Activated T-helper 2 cell treated with anti-CD3 and anti-CD28 coated beads, Interferon-gamma antibody, Interleukin-2, Interleukin-4, amounts not matched to agents 10 μg/mL and 5 μg/mL and 100 μg/mL, durations not matched to agents 14 hours and 24 hours and 36 hours (primary cell): ENCODE measurements at places on chromosomes 4 and X.

DNA sequence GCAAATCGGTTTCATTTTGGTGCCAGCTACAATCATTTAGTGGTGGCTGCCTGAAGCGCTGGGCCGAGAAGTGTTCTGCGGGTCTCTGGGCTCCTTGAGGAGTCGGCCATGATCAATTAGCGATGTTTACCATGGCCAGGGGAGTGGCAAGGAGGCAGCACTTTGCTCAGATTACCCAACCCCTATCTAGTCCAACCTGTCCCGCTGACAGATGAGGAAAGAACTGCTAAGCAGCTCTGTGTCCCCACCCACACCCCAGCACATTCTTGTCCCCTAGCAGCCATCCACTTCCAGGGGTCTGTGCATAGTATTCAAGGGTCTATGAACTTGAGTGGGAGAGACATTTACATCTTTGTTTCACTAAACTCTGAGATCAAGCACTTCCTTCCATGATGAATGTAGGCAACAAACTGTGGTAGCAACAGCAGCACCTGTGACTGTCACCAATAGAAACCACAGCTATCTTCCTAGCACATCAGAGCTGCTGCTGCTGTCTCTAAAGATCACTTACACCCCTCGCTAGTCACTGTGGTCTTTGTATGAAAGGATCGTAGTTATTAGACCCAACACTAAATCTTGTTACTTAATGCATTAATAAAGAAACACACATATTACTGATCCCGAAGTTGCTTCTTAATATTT, 331.6 kb downstream of the BCOR start:
- DNase-seq, result peak; percentile 31

DNA sequence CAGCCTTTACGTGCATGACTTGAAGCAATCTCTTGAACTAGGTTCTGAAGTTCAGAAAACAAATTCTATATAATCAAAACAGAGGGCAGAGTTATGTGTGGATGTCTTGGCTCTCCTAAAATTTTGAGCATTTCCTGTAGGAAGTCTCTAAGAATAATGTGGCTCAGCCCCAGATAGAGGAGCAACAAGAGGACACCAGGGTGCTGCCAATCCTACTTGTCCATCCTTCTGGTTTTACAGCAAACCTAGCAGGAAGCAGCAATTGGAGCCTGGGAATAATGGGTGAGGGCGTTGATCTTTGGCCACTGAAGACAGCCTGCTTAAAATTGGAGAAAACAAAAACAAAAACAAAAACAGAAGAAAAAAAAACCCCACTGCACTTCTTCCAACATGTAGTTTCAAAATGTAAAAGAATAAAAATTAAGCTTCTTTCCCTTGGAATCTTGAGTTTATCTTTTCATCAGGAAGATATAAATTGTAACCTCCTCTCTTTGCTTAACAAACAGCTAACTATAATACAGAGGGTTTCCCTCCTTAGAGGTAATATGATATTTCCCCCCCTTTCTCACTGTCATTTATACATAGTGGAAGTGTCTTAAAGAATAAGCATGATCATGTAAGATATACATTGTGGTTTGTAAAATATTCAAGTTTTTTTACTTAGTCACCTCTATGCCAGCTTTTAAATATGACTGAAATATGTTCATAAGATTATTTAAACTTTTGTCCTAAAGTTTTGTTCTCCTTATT, 130.6 kb downstream of the FBXO8 start:
- DNase-seq, result no peak

- no peak for DNase-seq
Observed at GRCh38 chrX:83160096-83160495, 348.0 kb upstream of the POU3F4 start.

GRCh38 chr4:41012293-41012692, 202.0 kb downstream of the APBB2 start:
- DNase-seq, result no peak

GRCh38 chrX:115906276-115906675, 264.3 kb upstream of the AGTR2 start:
- no peak for DNase-seq

- DNase-seq, result no peak
Observed at GRCh38 chr4:168220893-168221292, 97.7 kb downstream of the DDX60 start.

- no peak for DNase-seq
Observed at GRCh38 chr4:188423039-188423438, 283.8 kb downstream of the TRIML1 start.

- DNase-seq, result no peak
Observed at GRCh38 chrX:21831496-21831895, 7.9 kb upstream of the MBTPS2 start.
